Breast epithelium (tissue), 4 donors: ENCODE measurements at places on chromosomes 7 and 10. TPM values are rescaled to one million over a fixed set of nuclear protein-coding genes. Genes with fewer than 3 reads are reported as not detected.

DNA sequence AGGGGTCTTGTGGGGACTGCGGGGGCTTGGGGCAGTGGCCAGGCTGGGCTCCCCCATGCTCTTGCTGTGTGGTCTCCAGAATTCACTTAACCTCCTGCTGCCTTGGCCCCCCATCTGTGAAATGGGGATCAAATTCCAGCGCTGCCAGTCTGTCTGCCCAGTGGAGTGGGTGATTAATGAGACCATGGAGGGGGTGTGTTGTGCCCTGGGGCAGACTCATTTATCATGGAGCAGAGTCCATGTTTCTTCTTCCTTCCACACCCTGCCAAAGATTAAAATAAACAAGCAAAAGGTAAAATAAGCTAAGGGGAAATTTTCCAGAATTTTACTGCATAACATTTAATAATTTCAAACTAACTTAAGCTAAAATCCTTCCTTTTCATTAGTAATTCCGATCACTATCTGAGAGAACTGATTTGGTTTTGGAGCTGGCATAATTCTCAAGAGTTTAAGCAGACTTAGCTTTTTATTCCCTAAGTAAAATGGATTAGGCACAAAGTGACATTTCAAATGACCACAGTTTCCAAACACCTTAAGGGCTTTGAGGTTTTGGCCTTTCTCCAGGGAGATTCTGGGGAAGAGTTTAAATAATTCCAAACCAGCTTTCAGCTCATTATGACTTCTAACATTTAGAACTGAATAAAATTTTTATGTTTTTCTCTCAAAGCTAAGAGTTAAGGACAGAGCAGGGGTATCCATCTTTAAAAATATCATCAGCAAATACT, 211.9 kb downstream of the CXCL12 start:
- no peak for DNase-seq

DNA sequence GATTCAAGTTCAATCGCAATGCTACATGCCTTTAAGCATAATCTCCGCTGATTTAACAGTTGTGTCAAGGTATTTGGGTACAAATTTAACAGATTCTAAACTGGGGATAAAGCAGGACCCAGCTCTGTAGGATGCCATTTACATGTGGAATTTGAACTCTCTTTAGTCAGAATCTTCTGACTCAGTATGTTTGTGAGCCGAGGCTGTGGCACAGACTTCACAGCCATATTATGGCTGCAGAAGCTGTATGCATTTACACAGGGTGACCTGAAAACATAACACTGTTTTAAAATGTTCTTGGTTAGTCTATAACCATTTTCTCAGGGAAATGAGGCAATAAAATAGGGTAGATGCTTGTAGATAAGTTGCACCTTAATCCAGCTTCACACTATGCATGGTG, 8.7 kb downstream of the PDLIM1 start:
- no peak for DNase-seq

GRCh38 chr10:53045315-53045714, 272.7 kb upstream of the MBL2 start:
- no peak for DNase-seq

DNA sequence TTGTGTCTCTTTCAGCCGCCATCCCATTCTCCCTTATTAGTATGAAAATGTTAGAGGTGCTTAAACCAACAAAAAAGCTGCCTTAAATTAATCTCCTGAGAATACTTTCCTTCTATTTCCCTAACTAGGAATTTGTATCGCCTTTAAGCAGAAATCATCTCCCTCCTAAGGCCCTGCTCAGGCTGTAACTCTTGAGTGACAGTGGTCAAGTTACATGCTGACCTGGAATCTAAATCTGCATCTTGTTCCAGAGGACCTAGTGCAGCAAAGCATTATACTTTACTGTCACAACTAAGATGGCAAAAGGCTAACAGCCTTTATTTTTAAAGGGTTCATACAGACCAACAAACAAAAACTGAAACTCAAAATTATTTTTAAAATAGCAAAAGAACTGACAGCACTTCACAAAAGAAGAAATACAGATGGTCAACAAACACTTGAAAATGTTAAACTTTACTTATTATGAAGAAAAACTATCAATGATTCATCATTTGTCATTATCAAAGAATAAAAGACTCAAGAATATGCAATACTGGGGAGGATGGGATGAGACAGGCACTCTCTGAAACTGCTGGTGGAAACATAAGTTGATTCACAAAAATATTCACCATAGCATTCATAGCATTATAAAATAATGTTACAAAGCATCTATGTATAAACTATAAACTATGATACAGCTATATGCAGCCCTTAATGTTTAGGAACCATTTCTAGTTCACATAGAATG, 11.0 kb downstream of the CYREN start:
- DNase-seq = no peak

DNA sequence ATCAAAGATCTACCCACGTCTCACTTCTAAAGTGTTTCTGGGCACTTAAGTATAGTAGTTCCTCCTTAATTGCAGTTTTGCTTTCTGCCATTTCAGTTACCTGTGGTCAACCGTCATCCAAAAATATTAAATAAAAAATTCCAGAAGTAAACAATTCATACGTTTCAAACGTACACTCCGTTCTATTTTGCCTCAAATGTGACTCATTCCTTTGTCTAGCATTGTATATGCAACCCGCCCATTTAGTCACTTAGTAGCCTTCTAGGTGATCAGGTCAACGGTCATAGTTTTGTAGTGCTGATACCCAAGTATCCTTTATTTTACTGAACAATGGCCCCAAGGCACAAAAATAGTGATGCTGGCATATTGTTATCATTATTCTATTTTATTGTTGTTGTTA, 33.8 kb downstream of the HGF start:
- no peak for DNase-seq

DNA sequence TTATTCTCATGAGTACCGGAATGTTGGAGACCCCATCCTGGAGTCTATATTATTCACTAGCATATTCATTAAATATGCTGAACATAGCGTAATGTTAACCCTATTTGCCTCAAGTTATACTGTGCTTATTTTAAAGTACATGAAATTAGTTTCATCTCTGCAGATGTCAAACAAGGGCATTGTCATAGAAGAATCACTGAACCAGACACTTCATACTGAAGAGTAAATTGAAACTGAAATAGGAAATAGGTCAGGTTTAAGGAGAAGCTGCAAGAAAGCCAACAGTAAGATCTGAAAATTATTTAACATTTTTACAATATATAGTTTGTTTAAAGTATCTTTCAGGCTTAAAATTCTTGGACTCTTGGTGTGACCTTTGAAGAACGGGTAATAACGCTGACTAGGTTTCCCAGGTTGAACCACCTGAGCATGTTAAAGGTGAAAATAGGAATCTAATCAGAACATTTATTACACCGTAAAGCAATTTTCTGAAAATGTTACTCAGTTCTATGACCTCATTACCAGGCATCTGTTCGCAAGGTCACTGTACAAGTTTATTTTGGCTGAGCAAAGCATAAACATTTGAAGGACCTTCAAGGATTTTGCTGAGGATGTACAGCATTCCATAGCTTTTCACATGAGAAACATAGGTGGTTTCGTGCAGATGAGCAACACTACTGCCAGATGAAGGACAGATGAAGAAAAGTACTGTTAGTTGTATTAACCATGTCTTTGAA, 82.7 kb downstream of the REEP3 start:
- no peak for DNase-seq

DNA sequence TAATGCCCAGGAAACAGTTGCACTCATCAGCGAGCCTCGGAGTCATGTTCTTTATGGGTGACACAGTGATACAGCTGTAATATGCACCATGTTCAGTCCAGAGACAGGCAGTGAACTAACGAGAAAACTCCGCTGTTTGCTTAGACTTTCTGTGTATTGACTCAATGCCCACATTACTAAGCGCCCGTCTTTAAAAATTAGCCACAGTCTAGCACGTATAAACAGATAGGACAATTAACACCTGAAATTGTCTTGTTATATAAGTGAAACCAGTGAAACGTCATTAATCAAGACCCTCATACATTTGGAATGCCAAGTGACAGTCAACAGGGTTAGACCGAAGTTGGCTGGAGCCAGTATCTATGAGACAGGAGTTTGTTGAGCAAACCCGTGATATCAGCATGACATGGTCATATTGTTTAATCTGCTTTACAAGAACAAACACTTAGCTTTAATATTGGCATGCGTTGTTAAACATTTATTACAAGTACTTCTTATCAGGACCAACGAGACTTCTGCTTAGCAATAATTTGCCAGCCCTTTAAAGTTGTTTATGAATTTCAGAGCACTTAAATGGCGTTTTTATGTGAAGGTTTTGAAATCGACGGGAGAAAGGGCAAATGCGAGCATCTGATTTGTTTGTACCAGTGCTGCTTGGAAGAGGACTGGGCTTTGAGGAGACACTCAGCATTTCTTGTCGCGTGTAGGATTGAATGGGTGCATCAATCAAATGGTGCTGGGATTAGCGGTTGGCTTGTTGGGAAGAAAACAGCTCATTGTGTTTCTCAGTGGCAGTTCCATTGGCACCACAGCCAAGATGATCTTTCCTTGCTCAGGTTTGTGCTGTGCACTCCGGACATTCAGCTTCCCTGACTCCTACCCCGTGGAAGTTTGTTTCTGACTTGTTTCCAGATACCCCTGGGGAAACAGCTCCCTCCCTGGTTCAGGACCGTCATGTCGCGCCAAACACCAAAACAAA, 56.3 kb downstream of the CAMK1D start:
- no peak for DNase-seq

DNA sequence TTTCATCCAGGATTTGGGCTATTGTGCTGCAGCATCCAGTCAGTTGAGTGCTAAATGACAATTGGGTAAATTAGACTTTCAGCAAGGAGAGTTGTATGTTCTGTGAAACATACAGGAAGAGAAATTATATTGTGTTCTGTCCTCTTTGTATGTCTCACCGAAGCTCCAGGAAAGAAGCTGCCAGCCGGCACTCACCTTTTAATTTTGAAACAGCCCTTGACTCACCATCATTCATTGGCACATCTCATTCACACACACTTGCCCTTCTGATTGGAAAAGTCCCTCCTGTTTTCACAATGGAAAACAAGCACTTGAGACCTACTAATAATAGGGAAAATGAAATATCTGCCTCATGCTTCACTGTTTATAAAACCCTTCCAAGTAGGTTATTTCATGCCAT, 495.6 kb downstream of the RPS24 start:
- DNase-seq = no peak

- no peak for DNase-seq
These were observed 84.2 kb downstream of the AUTS2 start for GRCh38 chr7:69682518-69682917.

DNA sequence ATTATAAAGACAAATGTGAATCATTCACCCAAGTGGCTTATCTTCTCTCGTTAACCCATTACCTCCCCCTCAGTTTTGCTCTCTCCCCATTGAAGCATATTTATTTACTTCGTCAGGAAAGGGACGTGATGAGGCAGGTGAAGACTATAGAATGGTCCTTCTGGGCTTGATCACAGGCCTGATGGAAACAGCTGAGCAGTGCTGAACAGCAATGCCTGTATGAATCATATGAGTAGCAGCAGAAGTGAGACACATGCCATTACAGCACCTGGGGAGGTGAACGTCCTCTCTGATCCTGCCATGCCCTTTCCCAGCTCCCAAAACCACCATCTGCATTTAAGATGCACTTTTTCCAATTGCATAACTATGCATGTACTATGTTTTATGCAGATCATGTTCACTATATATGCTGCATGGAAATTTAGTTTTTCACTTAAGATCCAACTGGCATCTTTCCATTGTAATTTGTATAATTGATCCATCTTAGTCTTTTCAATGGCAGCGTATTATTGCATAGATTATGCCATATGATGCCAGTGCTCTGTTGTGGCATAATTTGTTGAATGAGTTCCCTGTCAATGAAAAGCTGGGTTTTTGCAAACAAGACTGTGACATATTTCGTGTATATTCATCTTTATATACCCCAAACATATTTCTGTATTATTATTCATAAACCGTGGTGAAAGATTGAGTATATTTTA, 105.3 kb downstream of the CXCL12 start:
- no peak for DNase-seq

DNA sequence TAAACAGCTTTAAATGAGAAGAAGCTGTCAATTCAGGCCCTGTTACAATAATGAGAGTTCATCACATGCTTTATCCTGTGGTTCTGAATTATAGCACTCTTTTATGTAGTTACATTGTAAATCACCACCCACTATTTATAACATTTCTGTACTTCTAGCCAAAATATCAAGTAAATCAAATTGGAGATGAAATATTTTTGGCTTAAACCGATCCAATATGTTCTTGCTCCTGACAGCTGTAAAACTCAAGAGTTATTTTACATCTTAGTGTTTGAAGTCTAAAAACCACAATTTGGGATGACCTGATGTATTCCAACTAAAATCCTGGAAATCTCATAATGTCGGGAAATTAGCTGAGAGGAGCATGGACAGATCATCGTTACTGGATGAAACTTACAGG, 371.2 kb upstream of the LRRN3 start:
- DNase-seq = no peak

DNA sequence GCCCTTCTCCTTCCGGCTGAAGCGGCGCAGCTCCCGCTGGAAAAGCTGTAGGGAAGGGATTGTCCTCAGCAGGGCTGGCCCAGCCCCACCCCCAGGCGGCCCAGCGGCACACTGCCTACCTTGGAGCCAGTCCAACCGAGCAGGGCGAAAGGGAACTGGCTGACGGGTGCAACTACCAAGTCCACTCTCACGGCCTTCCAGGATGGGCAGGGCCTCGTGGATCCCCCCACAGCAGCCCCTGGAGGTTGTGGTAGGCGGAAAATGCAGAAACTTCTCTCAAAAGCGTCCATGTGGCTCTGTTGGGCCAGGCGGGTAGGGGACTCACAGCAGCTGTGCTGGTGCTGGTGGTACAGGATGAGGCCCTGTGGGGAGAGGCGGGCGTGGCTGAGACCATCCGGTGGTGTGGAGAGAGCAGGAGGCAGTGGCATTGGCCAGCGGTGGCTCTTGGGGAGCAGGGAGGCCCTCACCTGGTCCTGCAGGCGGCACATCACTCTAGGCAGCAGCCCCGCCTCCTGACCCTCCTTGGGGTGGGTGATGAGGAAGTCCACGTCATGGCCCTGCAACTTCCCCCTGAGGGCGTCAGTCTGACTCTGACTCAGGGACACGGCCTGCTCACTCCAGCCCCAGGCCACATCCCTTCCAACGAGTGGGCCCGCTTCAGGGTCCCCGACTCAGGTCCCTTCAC, 8.4 kb upstream of the PGAM2 start:
- peak; percentile 71 for DNase-seq

- DNase-seq = no peak
These were observed 90.1 kb downstream of the FAM53B start for GRCh38 chr10:124653811-124654651.

The LRRC4 gene
- total RNA-seq = 3.2 TPM

The BICC1 gene
- 24.3 TPM for total RNA-seq

The INHBA gene
- total RNA-seq = 0.59 TPM

The SLC29A3 gene
- total RNA-seq = 5.6 TPM

The HUS1 gene
- 31.5 TPM for total RNA-seq

The TMEM139 gene
- total RNA-seq = 27.4 TPM

The ALOX5 gene
- 67.5 TPM for total RNA-seq
